Testis (tissue), 5 donors: ENCODE measurements at places on chromosomes 6 and 20. TPM values are rescaled to one million over a fixed set of nuclear protein-coding genes. Genes with fewer than 3 reads are reported as not detected.

- no peak for DNase-seq
These were observed 8.5 kb upstream of the EDN3 start for GRCh38 chr20:59291740-59292383.

DNA sequence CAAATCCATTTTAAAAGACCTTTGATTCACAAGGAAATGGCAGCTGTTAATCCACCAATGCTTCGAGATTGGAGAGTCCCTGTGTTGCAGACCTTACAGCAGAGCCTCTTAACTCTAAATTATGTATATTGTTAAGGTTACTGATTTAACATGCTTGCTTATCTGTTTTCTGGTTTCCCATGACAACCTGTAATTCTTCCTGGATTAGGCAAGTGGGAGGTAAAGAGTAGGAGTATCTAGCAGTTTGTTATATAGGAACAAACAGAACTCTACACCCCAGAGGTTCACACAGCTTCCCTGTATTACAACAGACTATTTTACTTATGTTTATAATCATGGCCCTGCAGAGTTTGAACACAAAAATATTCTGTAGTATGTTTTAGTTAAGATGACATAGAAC is 39.5 kb downstream of the NKX2-4 start:
- DNase-seq, result no peak

DNA sequence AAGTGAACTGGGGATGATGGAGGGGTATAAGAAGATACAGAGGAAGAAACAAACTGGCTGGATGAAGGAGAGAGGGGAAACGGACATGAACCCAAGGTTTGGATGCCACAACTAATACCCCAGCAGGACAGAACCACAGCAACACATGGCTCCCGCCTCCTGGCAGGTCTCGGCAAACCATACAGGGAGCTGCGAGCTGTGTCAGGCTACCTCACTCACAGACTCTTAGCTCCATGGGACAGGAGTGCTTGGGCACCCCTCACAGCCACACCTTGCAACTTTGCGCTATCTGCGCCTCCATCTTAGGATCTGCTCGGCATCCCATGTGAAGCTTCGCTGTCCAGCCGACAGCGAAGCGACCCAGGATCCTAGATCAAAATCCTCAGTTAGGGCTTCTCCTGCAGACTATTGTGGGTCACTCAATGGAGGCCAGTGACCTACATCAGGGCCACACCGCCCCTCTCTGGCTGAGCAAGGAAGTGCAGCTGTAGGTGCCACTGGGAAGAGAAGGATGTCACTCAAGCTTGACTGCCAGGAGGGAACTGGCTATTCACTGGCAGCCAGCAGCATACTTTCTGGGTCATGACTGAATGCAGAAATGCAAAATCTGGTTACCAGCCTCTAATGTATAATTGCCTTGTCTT is 174.4 kb upstream of the RIN2 start:
- peak; percentile 87 for DNase-seq

DNA sequence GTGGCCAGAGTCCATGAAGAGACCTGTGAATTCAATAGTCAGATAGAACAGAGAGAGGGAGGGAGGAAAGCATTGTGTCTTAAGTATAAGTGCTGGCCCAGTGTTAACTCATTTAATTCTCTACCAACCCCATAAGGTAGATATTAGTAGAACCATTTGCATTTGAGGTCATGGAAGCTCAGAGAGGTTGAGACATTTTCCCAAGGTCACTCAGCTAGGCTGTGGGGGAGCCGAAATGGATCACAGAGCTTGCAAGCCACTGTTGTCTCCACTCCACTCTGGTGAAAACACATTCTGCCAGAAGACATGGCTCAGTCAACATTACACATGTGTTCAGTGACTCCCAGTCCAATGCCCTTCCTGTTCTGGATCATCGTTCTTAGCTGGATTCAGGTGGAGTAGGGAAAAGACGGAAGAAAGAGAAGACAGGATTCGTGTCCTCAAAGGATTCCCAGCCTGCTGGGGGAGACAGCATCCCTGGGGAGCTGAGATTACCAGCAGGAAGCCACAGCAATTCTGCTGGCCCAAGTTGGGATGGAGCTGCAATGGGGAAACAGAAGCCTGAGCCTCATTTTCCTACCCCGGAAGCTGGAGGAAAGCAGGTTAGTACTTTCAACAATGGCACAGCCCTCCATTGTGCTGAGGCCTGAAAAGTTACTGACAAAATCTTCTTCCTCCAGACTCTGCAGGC is 27.0 kb upstream of the MDGA1 start:
- DNase-seq, result no peak

DNA sequence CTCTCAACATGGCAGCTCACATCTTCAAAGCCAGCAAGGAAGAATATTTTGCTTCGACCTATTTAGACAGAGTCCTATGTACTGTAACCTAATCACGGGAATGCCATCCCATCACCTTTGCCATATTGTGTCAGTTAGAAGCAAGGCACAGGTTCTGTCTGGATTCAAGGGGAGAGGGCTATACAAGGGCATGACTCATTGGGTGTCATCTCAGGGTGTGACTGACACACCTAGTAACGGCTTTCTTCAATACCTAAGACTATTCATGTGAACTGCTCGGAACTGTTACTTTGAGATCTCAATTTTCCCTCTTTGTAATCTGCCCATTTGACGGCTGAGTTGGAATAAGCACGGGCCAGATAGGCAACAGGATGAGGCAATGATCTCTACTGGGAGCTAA is 135.6 kb upstream of the HDGFL1 start:
- DNase-seq, result no peak

DNA sequence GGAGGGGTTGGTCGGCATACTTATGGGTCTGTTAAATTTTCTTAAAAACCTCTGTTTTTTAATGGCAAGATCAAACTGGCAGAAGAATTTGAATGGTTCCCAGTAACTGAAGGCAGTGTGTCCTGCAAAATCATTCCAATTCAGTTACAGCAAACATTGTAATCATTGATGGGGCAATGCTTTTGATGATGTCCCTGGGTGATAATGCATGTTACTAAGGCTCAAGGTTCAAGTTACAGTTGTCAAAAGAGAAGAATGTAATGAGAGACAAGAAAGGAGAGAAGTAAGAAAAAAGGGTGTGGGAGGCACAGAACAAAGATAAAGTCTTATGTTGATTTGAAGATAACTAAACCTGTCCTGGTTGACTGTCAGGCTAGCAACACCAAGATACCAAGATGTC is 54.9 kb downstream of the CEP162 start:
- DNase-seq, result no peak

DNA sequence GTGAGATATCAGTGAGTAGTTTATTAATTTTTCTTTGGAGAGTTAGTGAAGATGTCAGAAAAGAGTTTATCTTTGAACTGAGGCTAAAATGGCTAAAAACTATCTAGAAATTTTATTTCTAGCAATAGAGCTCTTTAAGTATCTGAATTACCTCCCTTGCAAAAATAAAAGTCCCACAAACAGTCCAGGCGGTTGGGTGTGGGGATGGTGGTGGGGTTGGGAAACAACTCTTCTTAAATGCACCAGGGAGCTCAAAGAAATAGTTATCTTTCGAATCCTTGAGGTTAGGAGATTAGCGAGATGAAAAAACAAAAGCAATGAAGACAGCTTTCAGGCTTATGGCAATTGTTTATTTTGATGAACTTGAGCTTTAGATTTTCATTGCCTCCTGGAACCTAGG is 1299.1 kb upstream of the ADGRB3 start:
- DNase-seq, result no peak

- no peak for DNase-seq
These were observed 51.5 kb upstream of the KIF25 start for GRCh38 chr6:167946007-167946406.

DNA sequence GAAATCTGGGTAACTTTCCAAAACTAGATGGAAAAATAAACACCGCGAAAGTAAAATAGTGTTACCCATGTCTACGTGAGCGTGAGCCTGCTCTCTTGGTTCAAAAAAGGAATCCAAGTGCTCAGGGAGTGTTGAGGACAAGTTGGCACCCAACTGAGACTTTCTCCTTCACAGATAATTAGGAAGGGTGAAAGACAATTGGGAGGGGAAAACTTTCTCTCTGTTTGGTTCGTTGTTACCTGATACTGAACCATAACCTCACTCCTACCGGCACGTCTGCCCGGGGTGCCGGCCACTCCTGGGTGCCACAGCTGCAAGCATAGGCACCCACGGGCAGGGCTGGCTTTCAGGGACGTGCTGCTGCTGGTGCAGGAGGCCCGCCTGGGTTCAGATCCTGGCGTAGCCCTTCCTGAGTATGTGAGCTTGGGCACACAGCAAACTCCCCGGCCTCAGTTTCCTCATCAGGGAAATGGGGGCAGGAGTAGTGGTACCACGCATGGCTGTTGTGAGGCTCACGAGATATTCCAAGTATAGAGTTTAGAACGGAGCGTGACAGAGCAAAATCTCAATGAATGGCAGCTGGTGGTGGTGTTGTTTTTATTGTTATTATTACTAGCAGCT is 38.2 kb upstream of the PMEPA1 start:
- no peak for DNase-seq

DNA sequence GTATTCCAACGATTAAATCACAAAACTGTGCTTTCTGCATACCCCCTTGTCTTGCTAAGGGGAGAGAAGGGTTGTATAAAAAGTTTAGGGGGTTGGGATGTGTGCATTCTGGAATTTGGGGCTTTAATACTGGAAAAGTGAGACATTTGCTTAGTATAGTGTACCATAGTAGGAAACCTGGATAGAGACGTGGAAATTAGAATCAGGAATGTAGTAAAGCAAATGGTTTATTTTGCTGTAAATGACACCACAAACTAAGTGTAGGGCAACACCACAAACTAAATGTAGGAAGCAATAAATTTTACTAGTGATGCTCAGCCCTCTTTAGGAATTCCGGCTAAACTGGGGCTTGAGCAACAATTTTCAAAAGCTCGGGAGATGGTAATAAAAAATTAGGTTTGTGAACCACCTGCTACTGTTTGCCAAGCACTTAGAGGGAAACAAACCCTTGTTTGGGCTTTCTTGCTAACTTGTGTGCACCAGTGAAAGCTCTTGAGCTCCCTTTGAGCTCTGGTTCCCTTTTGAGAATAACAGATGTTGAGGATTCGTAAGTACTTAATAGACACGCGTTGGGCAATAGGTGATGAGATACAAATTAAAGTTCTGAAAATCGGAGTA is 13.8 kb downstream of the BRD2 start:
- no peak for DNase-seq

DNA sequence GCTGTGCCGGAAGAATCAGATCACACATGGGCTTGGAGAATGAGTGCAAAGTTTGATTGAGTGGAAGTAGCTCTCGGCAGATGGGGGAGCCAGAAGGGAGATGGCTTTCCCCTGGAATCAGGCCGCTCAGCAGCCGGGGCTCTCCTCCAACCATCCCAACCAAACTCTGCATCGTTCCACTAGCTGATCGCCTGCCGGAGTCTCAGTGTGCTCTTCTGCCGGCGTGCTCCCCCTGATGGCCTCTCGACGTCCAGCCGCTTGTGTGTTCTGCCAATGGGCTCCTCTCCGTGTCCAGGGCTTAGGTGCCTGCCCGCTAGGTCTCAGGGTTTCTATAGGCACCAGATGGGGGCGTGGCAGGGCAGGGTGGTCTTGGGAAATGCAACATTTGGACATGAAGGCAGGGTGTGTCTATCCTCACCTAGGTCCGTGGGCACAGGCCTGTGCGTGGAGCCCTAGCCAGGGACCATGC is 4.9 kb upstream of the BIRC7 start:
- DNase-seq, result peak; percentile 83

Gene OR2H2
- 3.7 TPM for polyA plus RNA-seq

Gene OTOR
- not detected for polyA plus RNA-seq

Gene C6orf132
- polyA plus RNA-seq, result 2.0 TPM

Gene PMEPA1
- polyA plus RNA-seq, result 16.8 TPM
